ENCODE measurements at places on chromosomes 4 and X. TPM values are rescaled to one million over a fixed set of nuclear protein-coding genes. Genes with fewer than 3 reads are reported as not detected.

The KCND1 gene
- polyA plus RNA-seq: 3.5 TPM

The FAM9B gene
- not detected for polyA plus RNA-seq

The IDS gene
- 30.6 TPM for polyA plus RNA-seq

The CXCL1 gene
- 2.0 TPM for polyA plus RNA-seq

The RAB40A gene
- 2.6 TPM for polyA plus RNA-seq

Measured in right lung (tissue), 10 donors.